ENCODE measurements at places on chromosomes 16 and 17. TPM values are rescaled to one million over a fixed set of nuclear protein-coding genes. Genes with fewer than 3 reads are reported as not detected.
A peak's percentile ranks its signal among the peaks of the same experiment; 100 is the strongest.

ZNF423 gene
- not detected for total RNA-seq

SSTR5 gene
- not detected for total RNA-seq

ZNF385C gene
- total RNA-seq, result 0.36 TPM

HCRT gene
- total RNA-seq, result not detected

CDH15 gene
- total RNA-seq, result not detected

NACA2 gene
- not detected for total RNA-seq

STRADA gene
- total RNA-seq, result 58.3 TPM

CDH11 gene
- not detected for total RNA-seq

GRCh38 chr17:72618001-72618509, 474.4 kb downstream of the SLC39A11 start:
- H3K27ac ChIP-seq, result peak overlapping the region; percentile 51
- H3K36me3 ChIP-seq, result no peaks in the 10 kb centered on the region
- peak; percentile 86 for DNase-seq
- H3K27me3 ChIP-seq, result no peaks in the 10 kb centered on the region
- peak overlapping the region; percentile 39 for H3K4me3 ChIP-seq

DNA sequence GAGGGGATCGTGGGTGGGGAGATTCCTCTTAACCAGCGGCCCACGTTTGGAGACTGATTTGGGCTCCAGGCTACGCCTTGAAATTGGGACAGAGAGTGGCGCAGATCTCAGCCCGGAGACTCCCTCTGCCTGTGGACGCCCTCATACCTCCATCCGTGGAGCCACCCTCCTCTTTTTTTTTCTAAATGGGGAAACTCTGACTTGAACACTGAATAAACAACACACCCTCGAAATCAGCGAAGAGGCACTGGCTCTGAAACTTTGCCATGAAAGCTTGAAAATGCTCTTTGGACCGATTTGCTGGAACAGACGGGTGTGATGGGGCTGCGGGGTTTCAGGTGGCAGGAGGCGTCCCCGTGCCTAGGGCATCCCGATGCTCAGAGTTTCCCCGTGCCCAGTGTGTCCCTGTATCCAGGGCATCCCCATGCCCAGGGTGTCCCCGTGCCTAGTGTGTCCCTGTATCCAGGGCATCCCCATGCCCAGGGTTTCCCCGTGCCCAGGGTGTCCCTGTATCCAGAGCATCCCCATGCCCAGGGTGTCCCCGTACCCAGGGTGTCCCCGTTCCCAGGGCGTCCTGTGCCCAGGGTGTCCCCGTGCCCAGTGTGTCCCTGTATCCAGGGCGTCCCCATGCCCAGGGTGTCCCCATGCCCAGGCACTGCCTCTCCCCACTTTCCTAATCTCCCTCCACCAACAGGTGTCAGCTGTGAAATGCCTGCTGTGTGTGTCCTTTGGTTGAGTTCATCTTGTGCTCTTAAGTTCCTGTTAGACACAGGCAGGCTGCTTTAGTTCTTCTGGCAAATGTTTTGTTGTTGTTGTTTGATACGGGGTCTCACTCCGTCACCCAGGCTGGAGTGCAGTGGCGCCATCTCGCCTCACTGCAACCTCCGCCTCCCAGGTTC, 187.0 kb downstream of the SEC14L1 start:
- no peak for DNase-seq
- H3K4me1 ChIP-seq, result peaks cover 75% of the 10 kb centered on the region
- no peaks in the 10 kb centered on the region for H3K36me3 ChIP-seq
- no peaks in the 10 kb centered on the region for H3K27me3 ChIP-seq
- H3K4me3 ChIP-seq, result no peak overlapping the region

- H3K4me1 ChIP-seq, result peaks cover 2% of the 10 kb centered on the region
- no peak overlapping the region for H3K27ac ChIP-seq
- H3K27me3 ChIP-seq, result no peaks in the 10 kb centered on the region
- no peaks in the 10 kb centered on the region for H3K36me3 ChIP-seq
- no peak overlapping the region for H3K4me3 ChIP-seq
Measured at GRCh38 chr16:81610144-81610842, 165.7 kb downstream of the CMIP start.

DNA sequence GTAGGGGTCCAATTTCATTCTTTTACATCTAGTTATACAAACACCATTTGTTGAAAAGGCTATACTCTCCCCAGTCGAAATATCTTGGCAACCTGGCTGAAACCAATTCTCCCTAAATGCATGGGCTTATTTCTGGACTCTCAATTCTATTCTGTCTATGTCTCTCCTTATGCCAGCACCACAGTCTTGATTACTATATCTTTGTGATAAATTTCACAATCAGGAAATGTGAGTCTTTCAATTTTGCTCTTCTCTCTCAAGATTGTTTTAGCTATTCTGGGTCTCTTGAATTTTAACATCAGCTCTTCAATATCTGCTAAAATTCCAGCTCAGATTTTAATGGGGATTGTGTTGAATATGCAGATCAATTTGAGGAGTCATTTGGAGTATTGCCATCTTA, 5.9 kb upstream of the TRIM25 start:
- no peaks in the 10 kb centered on the region for H3K27me3 ChIP-seq
- peaks cover 5% of the 10 kb centered on the region for H3K4me1 ChIP-seq
- no peak for DNase-seq
- H3K27ac ChIP-seq, result no peak overlapping the region

GRCh38 chr17:34549966-34550365, 29.4 kb upstream of the TMEM132E start:
- H3K27me3 ChIP-seq, result no peaks in the 10 kb centered on the region
- H3K27ac ChIP-seq, result no peak overlapping the region
- no peaks in the 10 kb centered on the region for H3K4me1 ChIP-seq
- H3K4me3 ChIP-seq, result no peak overlapping the region

- H3K36me3 ChIP-seq, result no peaks in the 10 kb centered on the region
- no peak overlapping the region for H3K27ac ChIP-seq
- H3K4me3 ChIP-seq, result no peak overlapping the region
- no peaks in the 10 kb centered on the region for H3K27me3 ChIP-seq
- no peaks in the 10 kb centered on the region for H3K4me1 ChIP-seq
Measured at GRCh38 chr16:46768809-46769208, 20.7 kb upstream of the MYLK3 start.

DNA sequence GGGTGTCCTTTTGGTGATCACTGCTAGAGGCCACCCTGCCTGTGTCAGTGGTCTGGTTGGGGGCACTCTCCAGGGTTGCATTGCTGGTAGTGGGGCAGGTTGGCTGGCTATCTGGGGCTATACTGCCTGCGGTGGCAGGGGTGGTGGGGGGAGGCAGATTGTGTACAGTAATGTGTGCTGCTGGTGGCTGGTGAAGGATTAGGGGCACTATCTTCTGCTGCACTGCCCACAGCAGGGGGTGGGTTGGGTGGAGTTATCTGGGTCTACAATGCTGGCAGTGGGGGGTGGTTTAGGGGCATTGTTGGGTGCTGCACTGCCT, 204.0 kb upstream of the WSB1 start:
- no peaks in the 10 kb centered on the region for H3K4me1 ChIP-seq
- H3K27ac ChIP-seq, result no peak overlapping the region
- no peaks in the 10 kb centered on the region for H3K36me3 ChIP-seq
- no peak for DNase-seq
- no peak overlapping the region for H3K4me3 ChIP-seq

DNA sequence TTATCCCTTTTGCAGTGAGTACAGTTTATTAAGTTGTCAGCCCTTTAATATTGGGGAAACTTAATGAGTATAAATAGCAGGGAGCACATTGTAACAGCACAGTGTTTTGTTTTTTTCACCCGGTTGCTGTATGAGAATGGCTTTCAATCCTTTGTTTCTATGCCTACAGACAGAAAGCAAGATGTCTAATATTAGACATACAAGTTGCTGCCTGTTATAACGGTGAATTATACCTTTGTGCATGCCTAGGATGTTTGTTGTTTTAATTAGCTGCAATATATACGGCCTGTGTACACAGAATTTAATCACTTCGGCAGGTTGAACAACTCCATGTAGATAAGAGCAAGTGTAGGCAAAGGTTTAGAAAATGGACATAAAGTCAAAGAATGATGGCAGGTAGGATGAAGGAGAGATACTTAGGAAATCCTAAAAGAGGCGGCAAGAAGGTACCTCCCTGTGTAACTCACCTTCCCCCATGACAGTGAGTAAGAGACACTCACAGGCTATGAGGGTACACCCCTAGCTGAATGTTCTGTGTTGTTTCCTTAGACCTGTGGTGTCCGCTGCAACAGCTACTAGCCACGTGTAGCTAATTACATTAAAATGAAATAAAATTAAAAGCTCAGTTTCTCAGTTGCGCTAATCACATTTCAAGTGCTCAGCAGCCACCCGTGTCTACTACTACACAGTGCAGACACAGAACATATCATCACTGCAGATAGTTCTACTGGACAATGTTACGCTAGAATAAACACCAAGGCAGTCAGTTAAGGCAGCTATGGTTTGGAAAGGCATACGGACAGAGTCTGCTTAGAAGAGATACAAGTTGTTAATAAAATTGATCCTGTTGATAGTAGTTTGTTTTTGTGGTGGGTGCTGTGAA, 10.9 kb downstream of the SLC7A6OS start:
- H3K36me3 ChIP-seq, result peaks cover 78% of the 10 kb centered on the region
- H3K4me1 ChIP-seq, result no peaks in the 10 kb centered on the region
- no peak for DNase-seq
- no peaks in the 10 kb centered on the region for H3K27me3 ChIP-seq

GRCh38 chr17:70767102-70767701, 597.9 kb downstream of the KCNJ2 start:
- H3K4me3 ChIP-seq, result no peak overlapping the region
- H3K27ac ChIP-seq, result no peak overlapping the region
- H3K27me3 ChIP-seq, result no peaks in the 10 kb centered on the region

GRCh38 chr17:50508573-50509460, 578 bp downstream of the MYCBPAP start:
- H3K27me3 ChIP-seq, result no peaks in the 10 kb centered on the region
- no peak for DNase-seq
- H3K36me3 ChIP-seq, result no peaks in the 10 kb centered on the region
- peak overlapping the region; percentile 19 for H3K4me3 ChIP-seq

DNA sequence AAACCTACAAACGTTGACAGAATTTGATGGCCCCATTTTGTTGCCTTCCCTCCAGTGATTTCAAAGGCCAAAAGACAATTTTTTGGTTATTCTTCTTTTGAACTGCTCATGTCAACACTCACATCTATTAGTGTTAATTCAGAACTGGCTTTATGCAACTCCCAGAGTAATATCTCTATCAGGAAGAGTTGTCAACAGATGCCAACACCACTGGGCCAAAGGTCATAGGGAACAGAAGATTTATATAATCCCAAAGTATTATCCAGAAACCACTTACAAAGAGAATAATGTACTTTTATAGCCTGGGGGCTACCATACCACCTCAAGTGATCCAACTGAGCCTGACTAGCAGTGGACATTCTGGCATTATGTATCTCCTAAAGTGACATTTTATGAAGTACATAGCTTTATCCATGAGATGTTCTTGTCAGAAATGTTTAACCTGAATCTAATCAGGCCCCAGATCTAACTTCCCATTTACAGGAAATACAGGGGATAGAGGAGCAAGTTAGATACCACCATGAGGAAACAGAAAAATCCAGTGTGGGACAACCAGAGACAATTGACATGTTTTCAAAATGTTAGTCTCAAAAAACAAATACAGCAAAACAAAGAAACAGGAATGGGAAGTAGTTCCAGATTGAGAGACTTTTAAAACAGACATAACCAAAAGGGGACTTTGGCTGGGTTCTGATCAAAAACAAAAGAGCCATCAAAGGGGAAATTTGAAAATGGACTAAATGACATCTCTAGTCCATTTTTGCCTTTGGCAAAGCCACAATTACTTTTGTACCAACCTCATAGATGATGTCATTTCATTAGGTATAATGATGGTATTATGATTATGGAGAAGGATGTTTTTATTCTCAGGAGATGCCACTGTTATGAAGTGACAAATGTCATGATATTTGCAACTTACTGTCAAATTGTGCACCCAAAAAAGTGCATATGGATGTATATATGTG, 18.5 kb downstream of the FAM117A start:
- no peaks in the 10 kb centered on the region for H3K27me3 ChIP-seq
- no peak overlapping the region for H3K4me3 ChIP-seq

GRCh38 chr17:11140501-11140900, 100.5 kb upstream of the SHISA6 start:
- no peaks in the 10 kb centered on the region for H3K4me1 ChIP-seq
- H3K36me3 ChIP-seq, result no peaks in the 10 kb centered on the region
- no peak overlapping the region for H3K4me3 ChIP-seq
- H3K27me3 ChIP-seq, result no peaks in the 10 kb centered on the region
- H3K27ac ChIP-seq, result no peak overlapping the region

DNA sequence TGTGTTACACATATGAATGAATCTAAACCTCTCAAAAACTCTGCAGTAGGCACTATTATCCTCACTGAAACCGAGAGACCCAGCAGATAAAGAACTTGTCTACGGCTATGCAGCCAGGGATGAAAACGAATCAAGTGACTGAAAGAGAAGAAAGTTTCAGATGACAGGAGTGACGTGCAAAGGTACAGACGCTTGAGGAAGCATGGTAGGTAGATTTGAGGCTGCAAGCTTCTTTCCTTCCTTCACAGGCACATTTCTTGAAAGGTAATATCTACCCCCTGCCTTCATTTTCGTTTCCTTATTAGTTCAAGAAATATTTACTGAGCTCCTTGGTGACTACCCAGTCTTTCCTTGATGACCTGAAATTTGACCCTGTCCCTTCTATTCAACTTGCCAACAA, 211.5 kb upstream of the AXIN2 start:
- no peak for DNase-seq
- H3K27ac ChIP-seq, result no peak overlapping the region
- no peaks in the 10 kb centered on the region for H3K4me1 ChIP-seq
- H3K36me3 ChIP-seq, result no peaks in the 10 kb centered on the region
- no peaks in the 10 kb centered on the region for H3K27me3 ChIP-seq

GRCh38 chr17:28338056-28338768, 2.7 kb downstream of the TNFAIP1 start:
- no peak overlapping the region for H3K27ac ChIP-seq
- H3K4me3 ChIP-seq, result no peak overlapping the region
- DNase-seq, result no peak
- H3K36me3 ChIP-seq, result peaks cover 39% of the 10 kb centered on the region
- H3K4me1 ChIP-seq, result peaks cover 30% of the 10 kb centered on the region

DNA sequence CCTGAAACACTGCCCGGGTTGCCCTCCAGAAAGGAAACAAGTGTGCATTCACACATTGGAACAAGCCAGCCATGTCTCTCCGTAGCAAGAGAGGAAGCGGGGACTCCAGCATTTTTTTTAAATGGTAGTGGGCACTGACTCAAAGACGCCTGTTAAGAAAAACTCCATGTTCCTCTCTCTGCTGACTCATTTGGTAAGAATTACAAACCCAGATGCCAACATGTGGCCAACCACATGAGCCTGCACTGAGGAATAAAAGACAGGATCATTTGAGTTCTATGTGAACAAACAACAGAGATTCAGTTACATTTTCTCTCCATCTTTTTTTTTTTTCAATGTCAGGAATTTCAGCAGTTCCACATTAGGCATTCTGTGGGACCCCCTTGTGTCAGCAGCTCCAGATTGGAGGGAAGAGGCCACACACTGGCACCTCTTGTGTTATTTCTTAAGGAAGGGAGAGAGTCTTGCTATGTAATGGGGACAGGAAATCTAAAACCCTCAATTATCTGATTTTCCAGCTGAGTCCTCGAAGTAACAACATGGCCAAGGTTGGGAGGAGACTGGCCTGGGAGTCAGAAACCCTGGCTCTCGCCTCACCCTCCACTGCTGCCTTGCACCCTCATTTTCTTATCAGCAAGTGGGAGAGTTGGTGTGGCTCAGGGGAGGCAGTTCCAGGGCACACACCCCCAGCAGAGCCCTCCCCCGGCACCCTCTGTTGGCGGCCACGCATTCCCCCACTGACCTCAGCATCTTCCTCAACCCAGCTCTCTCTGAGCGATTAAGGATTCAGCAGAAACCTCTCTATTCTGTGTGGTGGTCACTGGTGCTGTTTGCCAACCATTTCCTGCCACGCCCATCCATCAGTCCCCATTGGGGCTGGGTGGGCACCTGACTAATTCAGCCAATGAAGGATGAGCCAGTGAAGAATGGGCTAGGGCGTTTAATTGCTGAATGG, 173.0 kb downstream of the FOXL1 start:
- no peaks in the 10 kb centered on the region for H3K27me3 ChIP-seq
- H3K4me3 ChIP-seq, result no peak overlapping the region
- no peaks in the 10 kb centered on the region for H3K4me1 ChIP-seq
- DNase-seq, result no peak
- no peak overlapping the region for H3K27ac ChIP-seq

All from CD4-positive, alpha-beta memory T cell (primary cell).